ENCODE measurements at places on chromosomes 2 and 18.

DNA sequence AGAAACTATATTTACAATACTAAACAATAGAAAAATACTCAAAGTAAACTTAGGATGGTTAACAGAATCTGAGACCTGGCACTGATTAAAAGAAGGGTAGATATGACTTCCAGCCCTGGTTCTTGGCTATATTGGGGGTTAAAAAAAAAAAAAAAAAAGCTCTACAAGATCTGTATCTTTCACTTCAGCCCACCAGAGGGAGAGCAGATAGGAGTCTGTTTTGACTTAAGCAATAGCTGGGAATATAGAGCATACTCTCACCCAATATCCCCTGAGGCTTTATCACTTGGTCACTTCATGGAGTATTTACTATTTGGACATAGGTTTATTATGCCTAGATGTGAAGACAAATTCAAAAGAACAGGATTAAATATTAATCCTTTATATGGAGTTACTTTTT is 598.9 kb upstream of the LINC00305 start:
- no peak for DNase-seq

DNA sequence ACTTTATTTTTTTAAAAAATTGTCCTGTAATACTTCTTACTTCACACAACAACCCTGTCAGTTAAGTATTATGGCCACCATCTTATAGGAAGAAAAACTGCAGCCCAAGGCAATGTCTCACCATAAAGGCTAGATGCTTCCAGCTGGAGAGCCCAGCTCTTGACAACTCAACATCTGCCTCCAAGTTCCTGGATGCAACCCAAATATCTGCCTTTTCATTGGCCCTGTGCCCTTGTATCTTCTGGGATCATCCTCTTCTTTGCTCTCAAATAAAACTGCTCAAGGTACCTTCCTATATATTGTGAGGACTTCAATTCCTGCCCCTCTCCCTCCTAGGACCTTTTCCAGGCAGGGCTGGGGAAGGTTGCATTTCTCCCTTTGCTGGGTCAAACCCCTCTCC is 69.5 kb downstream of the BIN1 start:
- no peak for DNase-seq

DNA sequence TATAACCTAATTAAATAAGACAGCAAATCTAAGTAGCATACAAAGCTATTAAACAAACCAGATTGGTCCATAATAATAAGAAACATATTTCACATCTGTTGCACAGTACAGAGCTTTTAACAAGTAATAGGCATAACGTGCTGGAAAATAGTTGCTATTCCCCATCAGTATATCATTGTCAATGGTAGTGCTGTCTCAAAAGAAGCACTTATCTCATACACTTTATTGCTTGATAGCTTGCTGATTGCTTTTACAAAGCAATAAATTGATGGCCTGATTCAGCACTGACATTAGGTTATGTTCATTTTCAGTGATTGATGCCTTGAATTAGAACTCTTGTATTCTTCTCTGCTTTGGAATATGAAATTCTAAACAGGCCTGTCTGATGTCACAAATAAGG is 641.7 kb downstream of the CBLN2 start:
- no peak for DNase-seq

DNA sequence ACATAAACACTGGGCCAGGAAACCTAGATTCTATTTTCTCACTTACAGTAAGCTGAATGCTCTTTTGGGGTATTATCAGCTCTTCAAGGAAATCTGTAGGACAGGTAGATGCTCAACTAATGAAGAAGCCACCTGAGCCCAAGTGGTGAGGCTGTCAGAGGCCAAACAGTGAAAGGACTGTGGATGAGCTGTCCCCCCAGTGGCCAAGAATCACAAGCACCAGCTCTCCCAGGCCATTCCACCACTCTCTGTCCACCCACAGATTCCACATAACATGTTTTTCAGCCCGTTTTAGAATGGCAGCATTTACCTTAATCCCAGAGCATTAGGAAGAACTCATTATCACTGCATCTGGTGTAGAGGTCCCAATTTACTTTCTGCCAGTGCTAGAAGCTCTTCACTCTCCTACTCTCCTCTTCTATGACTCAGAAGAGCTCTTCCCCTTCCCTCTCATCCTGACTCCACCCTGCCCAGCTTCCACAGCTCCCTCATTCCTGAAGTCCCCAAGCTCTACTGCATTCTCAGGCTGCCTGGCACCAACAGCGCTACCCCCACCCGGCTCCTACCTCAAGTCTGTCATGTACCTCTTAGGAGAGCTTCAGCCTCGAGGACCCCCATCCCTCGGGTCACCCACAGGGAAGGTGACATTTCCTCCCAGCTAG is 43.8 kb upstream of the GORASP2 start:
- no peak for DNase-seq
